CD4-positive, alpha-beta T cell treated with Interleukin-12 subunit alpha and Interleukin-12 subunit beta, for 1 hour (primary cell): ENCODE measurements at places on chromosomes 11 and 22.

- no peak for DNase-seq
Observed at GRCh38 chr11:119749006-119749565, 20.1 kb upstream of the NECTIN1 start.

- DNase-seq = no peak
Observed at GRCh38 chr11:44598831-44599230, 33.4 kb downstream of the CD82 start.

- no peak for DNase-seq
Observed at GRCh38 chr11:84608837-84609196, 1018.3 kb downstream of the DLG2 start.

GRCh38 chr11:18697576-18697975 lies 1.0 kb upstream of the TMEM86A start:
- no peak for DNase-seq

DNA sequence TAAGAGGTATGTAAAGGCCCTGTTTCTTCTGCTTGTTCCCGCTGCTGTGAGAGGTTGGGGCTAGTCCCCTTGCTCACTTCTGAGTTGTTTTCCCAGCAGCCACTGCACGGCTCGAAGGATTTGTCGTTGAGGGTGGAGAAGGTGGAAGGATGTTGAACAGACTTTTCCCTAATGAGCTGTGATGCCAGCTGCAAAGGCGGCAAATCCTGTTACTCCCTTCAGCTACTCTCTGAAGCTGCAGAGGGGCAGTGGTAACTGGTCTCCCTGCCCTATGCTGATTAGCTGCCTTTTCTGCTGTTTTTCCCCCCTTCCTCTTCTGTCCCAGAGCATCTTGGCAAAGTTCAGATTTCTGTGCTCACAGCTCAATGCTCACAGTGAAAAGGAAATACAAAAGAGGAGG lies 90.4 kb upstream of the SLC25A18 start:
- DNase-seq = no peak

GRCh38 chr22:22710719-22711531 lies 66.5 kb downstream of the GGTLC2 start:
- DNase-seq = peak; percentile 72

GRCh38 chr22:49969751-49970527 lies 9.4 kb downstream of the PIM3 start:
- DNase-seq = no peak

DNA sequence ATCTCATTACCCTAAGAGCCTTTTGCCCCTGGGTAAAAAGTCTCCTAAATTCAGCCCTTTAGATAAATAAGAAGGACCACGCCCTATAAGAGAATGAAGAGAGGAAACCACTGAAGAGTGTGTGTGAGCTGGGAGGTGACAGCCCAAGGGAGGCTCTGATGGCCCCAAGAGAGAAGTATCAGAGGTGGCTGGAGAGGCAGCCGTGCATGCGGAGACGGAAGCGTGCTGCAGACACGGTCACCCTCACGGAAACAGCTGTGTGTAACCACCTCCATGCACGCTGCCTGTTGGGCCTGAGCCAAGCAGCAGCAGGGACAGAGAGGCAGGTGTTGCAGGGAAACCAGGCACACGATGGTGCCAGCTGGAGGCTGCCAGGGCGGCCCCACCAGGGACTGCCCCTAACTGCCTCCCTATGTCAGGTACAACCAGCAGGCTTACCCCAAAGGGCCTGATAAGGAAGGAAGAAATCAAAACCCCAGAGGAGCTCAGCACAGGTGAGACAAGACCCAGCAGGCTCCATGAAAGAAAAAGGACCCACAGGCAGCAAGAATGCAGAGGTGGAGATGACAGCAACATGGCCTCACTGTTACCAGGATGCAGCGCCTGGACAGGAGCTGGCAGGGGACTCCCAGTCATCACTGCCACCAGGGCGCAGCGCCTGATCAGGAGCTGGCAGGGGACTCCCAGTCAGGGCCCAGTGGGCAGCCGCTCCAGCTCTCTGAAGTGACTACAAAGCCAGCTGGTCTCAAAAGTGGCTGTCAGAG lies 7.8 kb downstream of the LARGE2 start:
- DNase-seq = peak; percentile 59

GRCh38 chr22:44188986-44189630 lies 8.4 kb downstream of the PARVG start:
- DNase-seq = no peak

GRCh38 chr11:118098996-118099837 lies 12.5 kb upstream of the SMIM35 start:
- no peak for DNase-seq

- no peak for DNase-seq
Observed at GRCh38 chr11:99325847-99326246, 305.1 kb downstream of the CNTN5 start.

DNA sequence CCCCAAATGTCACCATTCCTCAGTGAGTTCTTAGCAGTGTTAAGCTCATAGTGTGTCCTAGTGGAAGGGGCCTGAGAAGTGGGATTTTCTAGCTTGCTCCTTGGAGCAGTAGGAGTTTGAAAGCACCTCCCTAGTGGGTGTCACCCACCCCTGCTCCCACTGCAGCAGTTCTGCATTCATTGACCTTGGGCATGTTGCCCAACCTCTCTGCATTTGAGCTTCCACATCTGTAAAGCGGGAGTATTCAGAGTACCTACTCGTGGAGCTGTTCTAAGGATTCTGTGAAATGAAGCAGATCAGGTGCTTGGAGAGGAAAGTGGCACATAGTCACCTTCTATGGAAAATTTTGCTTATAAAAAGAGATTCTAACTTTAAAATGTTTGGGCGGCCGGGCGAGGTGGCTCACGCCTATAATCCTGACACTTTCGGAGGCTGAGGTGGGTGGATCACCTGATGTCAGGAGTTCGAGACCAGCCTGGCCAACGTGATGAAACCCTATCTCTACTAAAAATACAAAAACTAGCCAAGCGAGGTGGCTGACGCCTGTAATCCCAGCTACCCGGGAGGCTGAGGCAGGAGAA lies 16.9 kb downstream of the LMO2 start:
- no peak for DNase-seq

- DNase-seq = no peak
Observed at GRCh38 chr22:39176714-39177455, 24.4 kb upstream of the CBX7 start.

GRCh38 chr11:44955015-44955738 lies 4.5 kb upstream of the TP53I11 start:
- DNase-seq = no peak

- DNase-seq = no peak
Observed at GRCh38 chr11:115581871-115582639, 77.8 kb upstream of the CADM1 start.
